Fibroblast of skin of scalp (primary cell): ENCODE measurements at places on chromosomes 5 and 9.

DNA sequence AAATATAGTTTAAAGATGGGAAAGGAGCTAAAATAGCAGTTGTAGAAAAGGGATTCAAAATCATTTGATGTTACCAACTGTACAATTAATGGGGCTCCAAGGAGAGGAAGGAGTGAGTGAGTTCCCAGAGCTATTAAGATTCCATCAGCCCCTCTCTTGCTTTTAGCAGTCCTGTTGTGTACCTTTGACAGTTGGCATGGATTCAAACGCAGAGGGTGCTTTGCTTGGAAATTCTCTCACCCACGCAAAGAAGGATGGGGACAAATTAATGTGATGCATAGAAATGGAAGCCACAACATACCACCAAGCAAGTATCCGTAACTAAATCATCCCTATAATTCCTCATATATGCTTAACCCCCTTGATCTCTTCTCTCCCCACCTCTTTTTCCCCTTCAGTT lies 461.3 kb downstream of the EBF1 start:
- DNase-seq: no peak

- DNase-seq: peak; percentile 69
These were observed 784 bp downstream of the NLN start for GRCh38 chr5:65722575-65723403.

GRCh38 chr9:101514071-101514470 lies 19.6 kb upstream of the RNF20 start:
- peak; percentile 84 for DNase-seq

- no peak for DNase-seq
These were observed 39.8 kb upstream of the FBXL17 start for GRCh38 chr5:108421713-108422112.

DNA sequence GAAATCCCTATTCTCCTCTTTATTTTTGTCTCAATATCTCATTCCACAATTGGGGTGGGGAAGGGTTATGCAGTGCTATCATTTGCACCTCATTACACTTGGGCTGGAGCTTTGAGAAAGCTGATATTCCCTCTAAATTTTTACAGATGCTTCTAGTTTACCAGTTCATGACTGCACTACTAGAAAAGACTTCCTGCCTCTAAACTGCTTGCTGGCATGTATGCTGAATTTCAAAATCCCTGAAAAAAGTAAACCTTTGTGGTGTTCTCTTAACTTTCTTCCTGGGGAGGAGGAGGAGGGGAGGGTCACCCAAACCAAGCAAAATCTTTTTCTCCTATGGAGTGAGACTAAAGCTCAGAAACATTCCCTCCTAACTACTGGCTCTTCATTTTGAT lies 45.1 kb downstream of the BNC2 start:
- DNase-seq: peak; percentile 64

DNA sequence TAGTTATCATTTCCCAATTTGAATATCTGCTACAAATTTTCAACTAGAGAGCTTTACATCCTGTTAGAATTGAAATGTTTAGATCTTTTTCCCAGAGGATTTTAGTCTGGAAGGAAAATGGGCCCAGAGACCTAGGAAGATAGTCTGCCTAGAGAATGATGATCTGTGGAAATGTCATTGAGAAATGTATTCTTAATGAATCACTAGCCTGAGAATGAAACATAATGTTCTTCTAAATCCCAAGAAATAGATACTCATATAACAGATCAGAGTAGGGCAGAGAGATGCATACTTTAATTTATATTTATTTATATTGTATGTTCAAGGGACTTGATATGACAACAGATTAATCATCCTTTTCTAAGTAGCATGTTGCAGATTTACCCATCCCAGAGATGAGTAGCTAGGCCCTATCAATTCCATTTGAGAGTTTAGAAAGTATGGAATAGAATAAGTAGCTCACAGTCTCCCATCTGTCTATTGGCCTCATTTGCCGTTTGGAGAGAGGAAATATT lies 25.1 kb upstream of the SLC44A1 start:
- DNase-seq: peak; percentile 32

GRCh38 chr9:91917436-91917835 lies 32.6 kb downstream of the ROR2 start:
- DNase-seq: no peak
